ENCODE measurements at places on chromosomes 5 and 9.
A peak's percentile ranks its signal among the peaks of the same experiment; 100 is the strongest.

DNA sequence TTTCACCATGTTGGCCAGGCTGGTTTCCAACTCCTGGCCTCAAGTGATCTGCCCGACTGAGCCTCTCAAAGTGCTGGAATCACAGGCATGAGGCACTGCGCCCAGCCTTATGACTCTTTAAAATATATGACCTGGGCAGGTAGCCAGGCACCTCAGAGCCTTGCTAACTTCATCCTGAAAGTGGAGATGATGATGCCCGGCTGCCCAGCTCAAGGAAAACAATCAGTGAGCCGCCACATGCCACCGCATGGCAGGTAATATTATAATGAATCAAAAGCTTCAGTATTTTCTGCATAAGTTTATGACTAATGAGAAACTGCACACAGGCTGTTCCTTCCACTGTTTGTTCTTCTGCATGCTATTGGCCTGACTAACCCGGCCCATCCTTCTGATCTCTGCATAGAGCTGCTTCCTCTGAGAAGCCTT is 30.4 kb upstream of the DMRT1 start:
- no peak for DNase-seq

DNA sequence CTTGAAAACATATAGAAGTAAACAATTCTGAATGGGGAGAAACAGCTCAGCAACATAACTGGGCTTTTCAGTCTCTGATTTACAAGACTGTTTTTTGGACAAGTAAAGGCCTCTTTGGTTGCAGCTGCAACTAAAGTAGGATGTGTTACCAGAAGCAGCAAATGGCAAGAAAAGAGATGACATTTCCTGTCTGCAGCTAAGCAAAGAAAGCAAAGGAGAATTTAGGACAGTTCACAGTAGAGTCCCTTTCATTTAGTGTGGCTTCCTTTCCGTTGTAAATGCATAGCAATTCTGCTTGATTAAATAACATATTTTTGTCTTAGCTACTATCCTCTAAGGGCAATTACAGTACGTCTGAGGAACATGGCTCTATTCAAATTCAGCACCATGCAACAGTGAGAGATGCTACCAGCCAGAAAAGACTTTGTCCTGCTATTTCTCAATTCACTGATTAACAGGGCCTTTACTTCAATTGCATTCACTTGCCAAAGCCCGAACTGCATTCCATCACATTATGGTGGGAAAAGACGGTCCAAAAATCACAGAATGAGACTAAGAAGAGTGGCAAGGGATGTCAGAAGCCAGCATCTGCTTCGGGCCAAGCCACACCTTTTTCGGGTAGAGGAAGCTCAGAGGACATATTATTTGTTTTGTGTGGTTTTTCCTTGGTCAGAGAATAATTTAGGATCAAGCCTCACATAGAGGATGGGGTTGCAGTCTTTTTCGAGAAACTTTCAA is 107.7 kb downstream of the SEMA6A start:
- no peak for DNase-seq

- DNase-seq: no peak
These were observed 182.8 kb downstream of the ICE1 start for GRCh38 chr5:5605170-5605764.

DNA sequence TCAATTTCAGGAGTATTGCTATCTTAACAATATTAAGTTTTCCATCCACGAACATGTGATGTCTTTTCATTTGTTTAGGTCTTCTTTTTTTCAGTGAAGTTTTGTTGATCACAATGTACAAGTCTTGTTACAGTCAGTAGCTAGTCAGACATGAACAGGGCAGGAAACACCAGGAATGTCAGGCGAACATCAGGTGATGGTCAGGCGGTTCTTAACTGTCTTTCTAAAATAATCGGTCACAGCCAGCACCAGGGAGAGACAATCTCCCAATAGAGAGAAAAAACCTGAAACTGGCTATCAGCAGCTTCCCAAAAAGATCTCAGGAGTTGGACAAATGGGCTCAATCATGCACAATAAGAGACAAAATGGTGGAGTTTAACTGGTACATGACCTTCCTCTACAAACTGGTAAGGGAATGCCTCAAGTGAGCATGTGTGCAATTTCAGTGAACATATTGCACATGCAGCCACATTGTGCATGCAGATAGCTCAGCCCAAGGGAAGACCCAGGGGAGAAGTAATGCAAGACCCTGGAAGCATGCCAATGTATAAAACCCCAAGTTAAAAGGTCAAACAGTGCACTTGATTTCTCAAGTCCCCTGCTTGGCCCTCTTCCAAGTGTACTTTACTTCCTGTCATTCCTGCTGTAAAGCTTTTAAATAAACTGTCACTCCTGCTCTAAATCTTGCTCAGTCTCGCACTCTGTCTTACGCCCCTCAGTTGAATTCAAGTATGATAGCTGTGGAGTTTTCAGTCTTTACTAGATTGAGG is 176.1 kb upstream of the RASEF start:
- no peak for DNase-seq

GRCh38 chr5:54904425-54904824 is 81.0 kb downstream of the ESM1 start:
- DNase-seq: peak; percentile 45

DNA sequence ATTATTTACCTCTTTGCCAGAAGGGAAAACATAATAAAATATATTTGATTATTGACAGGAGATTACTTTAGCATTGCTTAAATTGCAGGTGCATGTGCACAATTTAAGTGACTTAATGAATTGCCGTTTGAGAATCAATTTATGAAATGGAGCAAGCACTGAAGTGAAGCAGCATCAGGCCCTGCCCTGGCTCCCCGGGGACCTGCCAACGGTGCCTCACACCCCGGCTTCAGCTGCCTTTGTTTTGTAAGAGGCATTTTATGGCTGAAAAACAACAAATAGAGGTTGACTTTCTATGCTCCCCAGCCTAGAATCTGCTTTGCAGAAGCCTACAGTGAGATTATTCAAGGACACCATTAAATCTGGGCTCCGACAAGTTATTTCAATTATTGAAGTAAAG is 359.1 kb upstream of the IRX4 start:
- no peak for DNase-seq

GRCh38 chr9:116435706-116436105 is 251.4 kb upstream of the TRIM32 start:
- DNase-seq: no peak

- peak; percentile 86 for DNase-seq
These were observed 111.9 kb downstream of the SUSD1 start for GRCh38 chr9:112063151-112063550.

- no peak for DNase-seq
These were observed 3.2 kb downstream of the SH3PXD2B start for GRCh38 chr5:172450861-172451695.
